ENCODE measurements at places on chromosomes 3 and 15.

DNA sequence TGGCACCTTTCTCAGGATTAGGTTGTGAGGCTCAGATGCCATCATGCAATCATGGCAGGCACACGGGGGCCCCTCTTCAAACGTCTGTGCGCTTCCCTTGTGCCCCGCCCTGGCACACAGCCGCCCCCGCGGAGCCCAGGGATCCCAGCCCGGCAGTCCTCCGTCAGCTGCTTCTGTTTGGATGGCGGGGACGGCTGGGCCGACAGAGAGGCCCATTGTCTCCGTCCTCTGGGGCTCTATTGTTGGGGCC, 849 bp upstream of the HDAC11 start:
- peak; percentile 64 for DNase-seq

DNA sequence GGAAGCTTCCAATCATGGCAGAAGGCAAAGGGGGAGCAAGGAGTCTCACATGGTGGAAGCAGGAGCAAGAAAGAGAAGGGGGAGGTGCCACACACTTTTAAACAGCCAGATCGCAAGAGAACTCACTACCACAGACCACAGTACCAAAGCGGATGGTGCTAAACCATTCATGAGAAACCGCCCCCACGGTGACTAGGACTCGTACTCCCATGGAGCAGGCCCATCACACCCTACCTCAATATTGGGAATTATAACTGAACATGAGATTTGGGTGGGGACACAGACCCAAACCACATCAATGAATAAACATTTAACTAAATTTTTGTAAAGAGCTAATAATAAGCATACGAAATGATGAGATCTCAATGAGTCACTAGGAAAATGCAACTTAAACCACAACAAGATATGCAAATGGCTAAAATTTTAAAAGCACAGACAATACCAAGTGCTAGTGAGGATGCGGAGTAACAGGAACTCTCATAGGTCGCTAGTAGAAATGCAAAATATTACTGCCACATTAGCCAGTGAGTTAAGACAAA, 10.0 kb downstream of the MRPS25 start:
- DNase-seq = no peak

DNA sequence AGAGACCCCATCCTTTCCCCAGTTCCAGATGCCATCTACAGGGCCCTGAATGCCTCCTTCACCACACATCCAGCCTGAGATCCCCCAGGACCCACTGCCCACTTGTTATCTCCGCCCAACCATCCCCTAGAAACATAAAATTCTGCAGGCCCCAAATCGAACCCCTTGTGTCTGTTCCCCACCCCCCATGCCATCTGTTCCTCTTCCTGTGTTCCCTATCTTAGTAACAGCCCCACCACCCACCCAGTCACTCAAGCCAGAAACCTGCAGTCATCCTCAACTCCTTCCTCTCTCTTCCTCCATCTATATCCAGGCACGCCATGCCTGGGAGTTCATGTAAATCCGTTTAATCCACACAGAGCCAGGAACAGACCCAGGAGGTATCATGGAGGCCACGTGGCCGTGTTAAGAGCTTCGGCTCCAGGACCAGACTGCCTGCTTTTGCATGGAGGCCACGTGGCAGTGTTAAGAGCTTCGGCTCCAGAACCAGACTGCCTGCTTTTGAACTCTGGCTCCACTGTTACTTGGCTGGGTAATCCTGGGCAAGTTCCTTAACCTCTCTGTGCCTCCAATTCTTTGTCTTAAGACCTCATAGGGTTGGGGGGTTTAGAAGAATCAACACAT, 4.8 kb downstream of the CSRNP1 start:
- DNase-seq = peak; percentile 72

GRCh38 chr15:68603216-68603595, 24.4 kb downstream of the CORO2B start:
- no peak for DNase-seq

DNA sequence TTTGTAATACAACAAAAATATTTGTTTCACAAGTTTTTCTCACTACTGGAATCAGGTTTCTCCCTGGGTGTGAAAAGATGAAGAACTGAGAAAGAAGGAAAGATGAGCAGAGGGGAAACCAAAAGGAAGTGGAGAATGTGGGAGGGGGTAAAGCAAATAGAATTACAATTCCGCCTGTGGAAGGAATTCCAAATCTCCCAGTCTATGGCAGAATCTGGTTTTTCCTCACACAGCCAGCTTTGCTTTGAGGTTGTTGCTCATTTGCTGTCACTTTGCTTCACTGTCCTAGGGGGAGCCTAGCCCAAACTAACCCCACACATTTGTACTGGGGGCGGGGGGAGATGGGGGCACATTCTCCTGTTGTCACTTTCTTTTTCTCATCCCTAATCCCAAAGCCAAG, 43.9 kb downstream of the RPL22L1 start:
- DNase-seq = no peak

GRCh38 chr15:76939715-76940114, 8.2 kb downstream of the RCN2 start:
- DNase-seq = peak; percentile 17

GRCh38 chr3:16801223-16801622, 83.5 kb upstream of the PLCL2 start:
- peak; percentile 78 for DNase-seq

GRCh38 chr15:59105854-59106253, 908 bp downstream of the CCNB2 start:
- DNase-seq = no peak
